ENCODE measurements at places on chromosomes 1 and 21.

- no peak for DNase-seq
Measured at GRCh38 chr1:18592368-18592767, 38.3 kb upstream of the PAX7 start.

- DNase-seq, result no peak
Measured at GRCh38 chr1:101282314-101283038, 45.7 kb downstream of the S1PR1 start.

DNA sequence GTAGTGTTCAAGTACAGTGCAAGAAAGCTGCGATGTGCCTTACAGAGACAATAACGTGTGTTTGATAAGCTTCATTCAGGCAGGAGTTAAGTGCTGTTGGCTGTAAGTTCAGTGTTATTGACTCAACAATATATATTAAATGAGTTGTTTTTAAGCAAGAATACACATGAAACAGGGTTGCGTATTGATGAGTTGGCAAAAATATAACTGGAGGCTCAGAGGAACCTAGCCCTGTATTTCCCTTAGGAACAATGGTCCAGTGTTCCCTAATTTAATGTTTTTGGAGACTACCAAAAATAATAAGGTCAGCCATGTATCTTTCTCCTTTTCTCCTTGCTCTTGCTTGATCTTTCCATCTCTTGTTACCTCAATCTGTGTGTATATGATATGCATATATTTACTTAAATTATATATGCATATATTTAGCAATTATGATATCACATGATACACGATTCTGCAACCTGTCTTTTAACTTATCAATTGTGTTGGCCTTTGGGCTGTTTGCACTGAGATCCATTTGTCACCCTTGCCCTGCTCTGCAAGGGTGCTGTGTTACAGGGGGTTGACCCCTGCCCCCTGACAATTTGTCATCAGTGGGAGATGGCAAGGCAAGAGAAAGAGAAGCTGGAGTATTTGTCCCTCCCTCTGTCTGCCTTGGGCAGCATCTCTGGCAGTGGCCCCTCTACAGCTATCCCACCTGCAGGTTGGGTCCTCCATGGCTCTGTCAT is 109.7 kb downstream of the FGGY start:
- DNase-seq, result no peak

DNA sequence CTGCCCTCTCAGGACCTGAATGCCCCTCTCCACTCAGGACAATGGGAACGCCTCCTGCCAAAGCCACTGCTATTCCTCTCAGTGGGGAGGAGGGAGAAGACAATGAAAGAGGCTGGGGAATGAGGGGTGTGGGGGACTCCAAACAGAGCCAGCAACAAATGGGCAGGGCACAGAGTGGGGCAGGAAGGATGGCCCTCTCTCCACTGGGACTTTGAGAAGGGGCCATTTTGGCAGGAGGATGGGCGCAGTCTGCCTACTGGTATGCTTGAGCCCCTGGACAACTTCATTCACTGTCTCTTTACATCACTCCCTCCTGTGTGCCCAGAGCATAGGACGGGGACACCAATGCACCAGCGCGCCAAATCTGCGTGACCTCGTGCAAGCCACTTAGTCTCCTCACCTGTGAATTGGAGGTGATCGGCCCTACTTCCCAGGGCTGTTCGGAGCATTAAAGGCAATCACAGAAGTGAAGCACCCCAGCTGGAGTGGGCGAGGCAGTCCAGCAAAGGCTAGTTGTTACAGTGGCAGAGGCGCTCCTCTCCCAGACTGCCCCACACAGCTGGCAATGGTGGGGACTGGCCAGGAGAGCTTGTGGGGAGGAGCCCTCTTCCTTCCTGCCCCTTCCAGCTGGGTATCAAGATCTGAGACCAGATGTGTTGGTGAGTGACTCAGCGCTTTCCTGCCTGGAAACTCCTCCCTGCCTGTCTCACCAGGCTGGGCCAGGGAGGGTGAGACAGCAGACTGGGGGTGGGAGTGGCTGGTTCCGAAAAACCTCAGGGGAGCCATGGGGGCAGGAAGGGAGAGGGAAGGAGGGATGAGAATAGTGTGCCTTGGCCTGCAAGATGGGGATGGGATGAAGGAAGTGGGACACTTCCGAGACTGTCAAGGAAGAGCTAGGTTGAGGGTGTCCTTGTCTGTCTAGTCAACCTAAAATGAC is 22.4 kb upstream of the SYNC start:
- no peak for DNase-seq

GRCh38 chr21:37620401-37620800 is 253.8 kb downstream of the DYRK1A start:
- DNase-seq, result no peak

DNA sequence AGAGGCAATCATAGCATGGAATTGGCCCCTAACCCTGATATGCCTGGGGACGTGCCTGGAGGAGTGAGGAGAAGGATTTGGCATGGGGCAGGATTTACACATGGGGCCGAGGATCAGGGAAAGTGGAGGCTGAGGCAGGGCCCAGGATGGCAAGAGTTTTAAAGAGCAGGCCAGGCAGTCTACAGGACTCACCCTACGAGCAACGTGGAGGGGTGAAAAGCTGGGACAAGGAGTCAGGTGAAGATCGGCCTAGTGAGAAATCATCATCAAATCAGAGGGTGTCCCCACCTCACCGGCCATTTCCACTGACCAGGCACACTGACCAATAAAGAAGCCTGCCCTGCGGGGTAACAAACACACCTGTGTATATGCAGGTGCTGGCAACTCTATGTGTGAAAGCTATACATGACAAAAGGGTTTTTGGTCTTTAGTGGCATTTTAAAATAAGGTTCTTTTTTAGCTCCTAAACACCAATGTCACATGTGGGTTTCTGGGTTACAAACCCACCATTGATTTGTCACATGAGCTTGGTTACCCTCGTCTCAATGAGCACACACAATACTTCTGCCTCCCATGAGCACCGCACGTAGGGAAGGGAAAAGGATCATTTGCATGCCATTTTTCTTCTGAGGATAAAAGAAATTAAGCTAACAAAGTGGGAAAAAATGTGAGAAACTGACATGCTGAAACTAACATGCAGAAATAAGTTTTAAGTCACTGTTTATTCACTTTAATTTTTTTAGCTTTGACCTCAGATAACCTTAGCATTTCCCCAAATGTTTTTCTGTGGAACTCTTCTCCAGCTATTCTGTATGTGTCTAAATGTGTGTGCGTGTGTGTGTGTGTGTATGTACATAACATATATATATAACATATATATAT is 168.1 kb upstream of the EDN2 start:
- DNase-seq, result no peak

DNA sequence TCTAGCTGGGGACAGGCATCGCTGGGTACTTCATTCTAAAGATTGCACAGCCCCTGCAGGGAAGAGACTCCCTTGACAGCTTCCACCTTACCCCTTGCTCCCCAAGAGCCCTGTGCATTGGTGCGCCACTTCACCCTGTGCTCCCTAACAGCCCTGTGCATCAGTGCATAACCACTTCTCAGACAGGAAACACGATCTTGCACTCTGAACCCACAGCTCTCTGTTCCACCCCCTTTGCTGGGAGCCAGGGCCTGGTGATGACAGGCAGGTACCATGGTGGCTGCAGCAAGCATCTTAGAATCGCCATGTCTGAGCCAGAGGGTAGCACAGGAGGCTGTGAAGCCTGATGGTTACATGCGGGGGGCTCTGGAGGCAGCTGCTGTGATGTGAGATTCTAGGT is 5.0 kb downstream of the ALPL start:
- DNase-seq, result no peak

GRCh38 chr21:33801424-33802405 is 113.9 kb downstream of the ATP5PO start:
- no peak for DNase-seq

GRCh38 chr1:193285641-193286040 is 99.2 kb upstream of the B3GALT2 start:
- DNase-seq, result no peak

GRCh38 chr1:78840453-78841271 is 165.9 kb downstream of the ADGRL4 start:
- no peak for DNase-seq

DNA sequence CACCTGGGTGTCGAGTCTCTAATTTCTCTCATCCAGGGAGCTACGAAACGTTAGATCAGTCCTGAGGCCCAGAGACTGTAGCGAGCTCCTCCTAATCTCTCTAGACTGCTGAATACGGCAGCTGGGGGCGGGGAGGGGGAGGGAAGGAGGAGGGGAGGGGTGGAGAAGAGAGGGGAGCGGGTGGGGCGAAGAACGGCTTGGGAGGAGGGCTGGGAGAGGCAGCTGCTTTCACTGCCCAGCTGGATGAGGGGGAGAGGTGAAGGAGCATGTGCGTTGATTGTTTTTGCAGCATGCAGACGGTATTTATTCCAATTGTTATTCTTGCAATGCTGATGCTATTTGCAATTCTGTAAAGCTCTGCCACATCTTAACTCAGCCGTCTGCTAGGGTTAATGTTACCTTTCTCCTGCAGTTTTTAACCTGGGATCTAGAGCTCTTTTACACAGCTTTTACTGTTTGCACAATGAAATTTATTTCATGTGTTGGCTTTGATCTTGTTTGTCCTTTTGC is 790 bp downstream of the DNAJC6 start:
- no peak for DNase-seq

- DNase-seq, result no peak
Measured at GRCh38 chr1:232974971-232975370, 24.6 kb downstream of the NTPCR start.

DNA sequence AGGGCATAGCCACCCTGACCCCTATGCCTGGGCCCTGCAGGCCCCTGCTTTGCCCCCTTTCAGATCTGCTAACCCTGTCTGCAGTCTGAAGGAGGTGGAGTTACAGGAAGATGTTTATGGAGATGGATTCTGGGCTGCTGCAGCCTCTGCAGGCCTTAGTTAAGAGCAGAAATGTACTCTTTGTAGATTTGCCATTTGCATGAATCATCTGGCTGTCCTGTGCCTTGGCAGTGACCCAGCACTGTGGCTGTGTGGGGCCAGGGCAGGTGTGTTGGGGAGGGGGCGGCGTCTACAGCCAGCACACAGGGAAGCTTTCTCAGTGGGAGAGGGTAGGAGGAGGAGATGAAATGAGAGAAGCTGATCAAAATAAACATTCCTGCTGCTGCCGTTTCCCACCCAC is 867.3 kb downstream of the PLA2G4A start:
- no peak for DNase-seq

DNA sequence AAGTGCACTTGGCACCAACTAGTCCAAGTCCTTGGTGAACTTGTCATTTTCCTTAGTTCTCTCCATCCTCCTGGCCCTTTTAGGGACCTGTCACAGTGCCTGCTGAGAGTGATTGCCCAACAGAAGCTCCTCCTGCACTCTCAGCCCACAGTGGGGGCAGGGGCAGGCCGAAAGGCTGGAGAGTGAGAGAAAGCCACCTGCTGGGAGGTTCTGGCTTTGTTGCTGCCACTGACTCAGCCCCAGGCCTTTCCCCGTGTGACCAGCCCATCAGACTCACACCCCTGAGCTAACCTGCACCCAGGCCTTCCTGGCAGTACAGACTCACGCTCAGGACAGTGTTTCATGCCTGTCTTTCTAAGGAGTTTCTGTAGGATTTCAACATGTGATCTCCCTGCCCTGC is 17.1 kb upstream of the PROK1 start:
- no peak for DNase-seq

- DNase-seq, result no peak
Measured at GRCh38 chr21:31612894-31613785, 46.4 kb upstream of the SOD1 start.

DNA sequence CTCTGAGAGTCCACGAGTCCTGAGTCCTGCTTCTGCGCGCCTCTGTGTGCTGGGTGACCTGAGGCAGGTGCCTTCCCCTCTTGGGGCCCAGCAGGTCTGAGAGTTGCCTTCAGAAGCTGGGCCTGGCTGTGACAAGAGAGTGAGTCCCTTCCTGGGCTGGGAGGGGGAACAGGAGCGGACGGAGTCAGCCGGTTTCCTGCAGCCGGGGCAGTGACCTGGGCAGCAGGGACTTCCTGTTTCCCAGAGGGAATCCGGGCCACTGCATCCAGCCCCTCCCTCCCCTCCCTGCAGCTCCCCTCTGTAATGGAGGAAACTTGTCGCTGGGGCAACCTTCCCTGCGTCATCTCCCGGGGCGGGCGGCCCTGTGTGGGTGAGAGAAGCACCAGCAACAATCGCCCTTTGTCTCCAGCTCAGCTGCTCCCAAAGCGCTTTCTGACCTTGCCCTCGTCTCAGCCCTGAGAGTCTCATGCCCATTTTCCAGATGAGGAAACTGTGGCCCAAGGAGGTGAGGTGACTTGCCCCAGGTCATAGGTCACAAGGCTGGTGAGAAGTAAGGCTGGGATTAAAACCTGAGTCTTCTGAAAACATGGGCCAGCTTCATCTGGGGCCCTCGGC is 61.1 kb downstream of the SDC3 start:
- DNase-seq, result no peak

DNA sequence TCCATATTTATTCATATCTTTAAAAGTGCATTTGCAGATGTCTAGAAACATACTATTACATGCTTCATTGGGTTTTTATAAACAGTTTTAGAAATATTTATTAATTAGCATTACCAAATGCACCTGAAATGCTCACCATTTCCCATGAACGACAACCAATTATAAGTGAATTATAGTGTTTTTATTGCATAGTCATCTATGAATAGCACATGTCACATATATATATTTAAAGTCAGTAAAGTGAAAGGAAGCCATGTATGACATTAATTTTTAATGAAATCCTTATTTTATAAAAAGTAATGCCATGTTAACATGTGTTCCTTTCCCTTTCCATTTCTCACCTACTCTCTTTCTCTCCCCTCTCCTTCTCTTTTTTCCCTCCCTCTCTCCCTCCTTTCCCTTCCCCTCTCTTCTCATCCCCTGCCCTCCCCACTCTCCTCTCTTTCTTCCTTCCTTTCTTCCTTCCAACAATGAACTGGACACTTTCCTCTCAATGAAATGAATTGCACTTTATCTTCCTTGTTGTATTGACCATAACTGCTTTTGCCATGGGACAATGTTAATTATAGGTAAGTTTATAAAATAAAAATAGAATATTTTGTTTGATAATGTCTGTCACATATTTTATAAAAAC is 179.3 kb downstream of the NCAM2 start:
- DNase-seq, result no peak

GRCh38 chr21:33290441-33290840 is 24.3 kb downstream of the IL10RB start:
- no peak for DNase-seq

DNA sequence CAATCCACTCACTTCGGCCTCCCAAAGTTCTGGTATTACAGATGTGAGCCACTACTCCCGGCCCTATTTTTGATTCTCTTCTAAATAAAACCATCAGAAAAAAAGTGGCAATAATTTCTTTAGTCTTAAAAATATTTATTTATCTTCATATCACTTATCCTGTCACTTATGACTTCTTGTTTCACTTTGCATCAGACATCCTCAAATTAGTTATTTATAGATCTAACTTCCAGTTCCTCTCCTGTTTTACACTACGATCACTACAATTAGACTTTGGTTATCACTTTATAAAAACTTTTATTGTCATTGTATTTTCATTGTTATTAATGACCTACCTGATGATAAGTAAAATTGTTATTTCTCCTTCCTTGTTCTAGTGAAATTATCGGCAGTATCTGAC is 783.4 kb upstream of the BRINP3 start:
- DNase-seq, result no peak

DNA sequence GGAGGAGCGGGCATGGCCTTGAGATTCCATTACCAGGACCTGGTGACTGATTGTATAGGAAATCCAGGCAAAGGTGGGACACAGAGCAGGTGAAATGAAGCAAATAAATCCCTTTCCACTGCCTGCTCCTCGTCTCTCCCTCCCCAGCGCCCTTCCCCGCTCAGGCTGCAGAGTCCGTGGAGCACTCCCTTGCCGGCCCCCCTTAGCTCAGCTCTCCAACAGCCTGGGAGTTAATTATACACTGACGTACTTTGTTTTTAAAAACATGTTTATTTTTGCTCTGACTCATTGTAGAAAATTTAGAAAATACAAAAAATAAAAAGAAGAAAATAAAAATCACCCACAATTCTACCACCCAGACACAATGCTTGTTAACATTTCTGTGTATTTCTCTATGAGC is 61.7 kb downstream of the LGR6 start:
- DNase-seq, result no peak
